ENCODE measurements at places on chromosomes 6 and 20.
A peak's percentile ranks its signal among the peaks of the same experiment; 100 is the strongest.

DNA sequence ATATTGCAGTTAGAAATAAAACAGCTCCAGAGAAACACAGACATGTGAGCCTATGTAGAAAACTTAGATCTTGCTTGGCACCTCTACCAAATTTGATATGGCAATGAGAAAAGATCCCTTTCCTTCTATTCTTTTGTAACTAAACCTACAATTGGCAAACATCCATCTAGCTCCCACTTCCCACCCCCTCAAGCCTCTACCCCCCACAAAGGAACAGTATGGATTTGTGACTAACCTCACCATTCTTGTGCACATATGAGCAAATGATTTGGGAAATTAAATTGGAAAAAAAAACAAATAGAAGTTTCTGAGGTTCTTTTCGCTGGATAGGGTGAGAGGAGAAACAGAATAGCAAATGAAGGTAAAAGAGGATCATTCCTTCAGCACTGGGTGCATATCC is 85.8 kb upstream of the TIAM2 start:
- no peak for DNase-seq

- DNase-seq: no peak
Observed at GRCh38 chr6:134995536-134995935, 45.6 kb upstream of the ALDH8A1 start.

DNA sequence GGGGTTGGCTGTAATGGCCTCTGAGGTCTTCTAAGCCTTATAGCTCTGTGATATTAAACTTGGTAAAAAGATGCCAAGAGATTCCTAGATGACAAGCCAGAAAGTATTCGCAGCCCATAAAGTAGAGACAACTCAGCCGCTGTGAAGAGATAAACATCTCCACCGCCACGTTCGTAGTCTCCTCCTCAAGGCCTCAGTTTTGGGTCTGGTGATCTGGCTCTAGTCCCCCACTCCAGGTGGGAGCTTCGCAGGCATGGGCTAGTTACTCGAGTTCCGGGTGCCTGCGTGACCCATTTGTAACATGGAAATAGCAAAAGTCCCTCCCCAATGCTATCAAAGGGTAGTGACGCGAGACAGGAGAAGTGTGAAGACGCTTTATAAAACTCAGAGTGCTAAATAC is 28.3 kb upstream of the AFDN start:
- no peak for DNase-seq

DNA sequence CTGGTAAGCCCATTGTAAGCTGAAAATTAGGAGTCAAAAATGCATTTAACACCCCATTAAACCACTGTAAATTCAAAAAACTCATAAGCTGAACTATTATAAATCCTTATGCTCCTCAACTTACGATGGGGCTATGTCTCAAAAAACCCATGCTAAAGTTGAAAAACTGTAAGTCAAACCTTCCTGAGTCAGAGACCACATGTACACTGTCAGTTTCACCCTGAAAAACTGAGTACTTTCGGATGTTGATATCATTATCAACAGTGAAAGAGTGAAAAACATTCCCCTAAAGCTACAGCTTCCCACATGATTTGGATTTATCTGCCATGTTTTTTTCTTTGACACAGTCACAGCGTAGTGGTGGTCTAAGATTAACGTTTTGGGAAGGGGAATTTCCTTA is 14.2 kb downstream of the RAB23 start:
- DNase-seq: no peak

DNA sequence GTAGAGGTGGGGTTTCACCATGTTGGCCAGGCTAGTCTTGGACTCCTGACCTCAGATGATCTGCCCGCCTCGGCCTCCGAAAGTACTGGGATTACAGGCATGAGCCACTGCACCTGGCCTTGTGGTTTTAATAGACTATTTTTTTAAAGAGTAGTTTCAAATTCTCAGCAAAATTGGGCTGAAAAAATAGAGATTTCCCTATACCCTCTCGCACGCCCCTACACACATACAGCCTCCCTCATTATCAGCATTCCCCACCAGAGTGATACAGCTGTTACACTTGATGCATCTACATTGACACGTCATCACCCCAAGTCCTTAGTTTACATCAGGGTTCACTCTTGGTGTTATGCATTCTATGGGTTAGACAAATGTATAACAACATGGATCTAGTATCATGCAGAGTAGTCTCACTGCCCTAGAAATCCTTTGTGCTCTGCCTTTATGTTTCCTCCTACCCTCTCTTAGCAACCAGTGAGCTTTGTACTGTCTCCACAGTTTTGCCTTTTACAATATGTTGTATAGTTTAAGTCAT is 103.6 kb downstream of the CDYL start:
- DNase-seq: no peak

- no peak for DNase-seq
Observed at GRCh38 chr6:11770546-11771466, 7.8 kb downstream of the ADTRP start.

DNA sequence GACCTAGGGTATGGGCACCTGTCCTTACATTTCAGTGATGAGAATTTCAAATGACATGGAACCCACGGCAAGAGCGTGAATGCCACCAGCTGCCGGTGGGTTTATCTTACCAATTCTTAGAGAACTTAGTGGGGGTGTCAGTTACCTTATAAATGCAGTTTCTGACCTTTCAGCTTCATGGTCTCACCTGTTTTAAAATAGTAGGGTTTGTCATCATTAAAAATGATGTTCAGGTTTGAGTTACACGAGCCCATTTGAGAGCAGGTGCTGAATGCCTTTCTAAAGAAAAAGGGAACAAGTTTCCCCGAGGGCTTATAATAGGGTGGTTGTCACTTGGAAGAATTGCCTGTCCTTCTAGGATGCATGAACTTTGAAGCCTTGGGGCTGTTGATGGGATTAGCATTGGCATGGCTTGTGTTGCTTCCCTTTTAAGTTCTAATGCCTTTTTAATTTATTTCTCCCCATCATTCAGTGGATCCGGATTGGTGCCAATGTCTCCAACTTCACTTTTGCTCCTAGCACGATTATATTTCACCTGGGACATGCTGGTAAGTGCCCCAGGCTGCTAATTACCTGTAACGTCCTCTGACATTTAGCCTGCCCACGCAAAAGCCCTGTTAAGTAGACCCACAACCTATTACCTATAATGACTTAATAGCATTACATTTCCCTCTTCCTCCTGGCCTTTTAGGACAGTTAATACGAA is 27.9 kb downstream of the GHRH start:
- DNase-seq: no peak

DNA sequence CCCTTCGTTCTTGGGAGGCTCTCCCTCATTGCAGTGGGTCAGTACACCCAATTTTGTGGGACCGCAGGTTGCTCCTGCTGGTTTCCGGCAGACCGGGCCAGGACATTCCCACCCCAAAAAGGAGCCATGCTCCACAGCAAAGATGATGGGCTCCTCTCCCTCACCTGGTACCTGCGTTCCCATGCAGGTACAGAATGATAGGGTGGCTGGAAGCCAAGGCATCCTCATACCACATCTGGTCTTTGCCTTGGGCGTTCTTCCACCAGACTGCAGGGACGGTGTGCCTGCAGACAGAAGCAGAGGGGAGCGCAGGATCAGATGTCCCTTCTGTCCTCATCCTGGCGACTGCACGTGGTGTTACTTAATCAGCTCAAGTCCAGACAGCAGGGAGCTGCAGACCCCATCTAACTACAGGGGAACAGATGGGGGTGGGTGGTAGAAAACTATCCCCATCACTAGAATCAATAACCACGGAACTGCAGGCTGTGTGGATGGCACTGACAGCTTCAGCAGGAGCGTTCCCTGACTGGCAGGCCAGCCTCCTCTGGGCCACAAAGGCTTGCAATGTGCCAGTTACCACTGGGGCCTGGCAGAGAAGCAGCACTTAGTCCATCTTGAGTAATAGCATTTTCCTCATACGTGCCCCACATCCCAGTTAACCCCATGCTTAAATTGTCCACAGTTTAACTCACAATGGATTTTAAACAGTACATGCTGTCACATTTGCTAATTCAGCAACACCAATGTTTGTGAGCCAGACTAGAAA is 70.4 kb downstream of the ABHD12 start:
- DNase-seq: no peak

DNA sequence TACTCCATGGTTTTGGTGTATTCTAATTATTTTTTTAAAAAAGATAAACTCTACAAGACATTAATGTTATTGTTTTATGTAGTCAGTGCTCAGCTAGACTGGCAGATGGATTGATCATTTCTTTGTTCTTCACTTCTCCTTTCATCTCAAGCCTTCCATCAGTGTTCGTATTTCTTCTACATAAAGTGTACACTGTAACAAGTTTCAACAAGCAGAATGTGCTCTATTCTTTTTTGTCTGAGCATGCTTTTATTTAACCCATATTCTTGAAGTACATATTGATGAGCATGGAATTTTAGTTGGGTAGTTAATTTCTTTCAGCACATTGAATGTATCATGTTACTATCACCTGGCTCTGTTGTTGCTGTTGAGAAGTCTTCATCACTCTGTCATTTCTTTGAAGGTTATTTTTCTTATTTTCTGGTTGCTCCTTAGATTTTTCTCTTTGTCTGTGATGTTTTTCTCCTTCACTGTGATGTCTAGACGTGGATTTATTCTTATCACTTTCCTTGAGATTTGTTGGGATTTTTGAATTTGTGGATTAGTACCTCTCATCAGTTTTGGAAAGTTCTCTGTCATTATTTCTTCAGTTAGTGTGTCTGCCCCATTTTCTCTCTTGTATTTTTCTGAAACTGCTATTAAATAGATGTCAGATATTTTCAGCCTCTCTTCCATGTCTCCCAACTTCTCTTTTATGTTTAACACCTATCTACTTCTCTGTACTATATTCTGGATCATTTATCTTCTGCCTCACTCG is 48.5 kb downstream of the TGM2 start:
- no peak for DNase-seq

- peak; percentile 44 for DNase-seq
Observed at GRCh38 chr6:129683601-129684322, 26.2 kb downstream of the ARHGAP18 start.

DNA sequence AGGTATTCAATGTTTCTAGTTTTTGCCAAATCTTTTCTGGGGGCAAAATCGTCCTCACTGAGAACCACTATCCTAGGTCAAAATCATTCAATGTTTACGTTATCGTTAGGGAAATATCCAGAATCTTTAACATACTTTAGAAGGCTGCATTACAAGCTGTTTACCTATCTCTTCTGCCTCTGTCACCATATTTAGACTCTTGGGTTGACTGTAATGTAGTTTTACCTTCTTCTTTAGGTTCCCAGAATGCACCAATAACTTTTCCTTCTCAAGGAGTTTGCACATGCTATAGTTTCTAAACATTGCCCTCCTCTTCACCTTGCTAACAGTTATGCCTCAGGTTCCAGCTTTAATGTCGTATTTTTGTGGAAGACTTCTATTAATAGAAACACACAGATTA is 1185.5 kb upstream of the ADGRB3 start:
- DNase-seq: no peak

DNA sequence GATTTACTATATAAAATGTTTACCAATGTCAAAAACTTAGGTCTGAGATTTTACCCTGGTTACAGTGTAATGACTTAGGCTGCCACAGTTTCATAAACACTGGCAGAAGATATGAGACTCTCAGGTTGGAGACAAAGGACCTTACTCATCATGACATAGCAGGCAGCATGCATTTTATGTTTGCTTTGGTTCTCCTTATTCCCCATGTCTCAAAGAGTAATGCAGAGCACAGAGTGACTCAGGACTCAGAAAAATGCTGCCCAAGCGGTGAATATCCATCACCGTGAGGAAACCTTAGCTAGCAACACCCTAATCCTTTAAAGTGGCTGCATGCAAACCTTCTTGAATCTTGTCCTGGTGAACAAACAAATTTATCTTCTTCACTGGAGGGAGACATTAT is 112.1 kb upstream of the EYS start:
- DNase-seq: no peak

- DNase-seq: no peak
Observed at GRCh38 chr20:15673206-15673605, 900.0 kb downstream of the KIF16B start.

DNA sequence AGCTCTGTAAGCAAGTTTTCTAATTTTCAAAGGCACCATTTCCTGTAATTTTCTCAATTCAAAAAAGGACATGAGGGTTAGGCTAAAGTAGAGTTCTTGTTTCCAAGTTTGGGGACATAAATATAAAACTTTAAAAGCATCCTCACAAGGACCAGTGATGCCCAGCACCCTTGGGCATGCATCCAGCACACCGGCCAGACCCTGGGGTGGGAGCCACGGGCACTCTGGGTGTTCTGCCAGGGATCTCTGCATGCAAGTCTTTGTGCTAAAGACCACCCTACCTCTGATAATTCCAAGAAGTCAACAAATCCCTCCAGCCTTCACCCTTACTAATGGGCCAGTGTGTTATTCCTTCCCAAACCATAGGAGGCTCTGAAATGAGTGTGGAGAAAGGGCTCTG is 46.5 kb downstream of the PLCG1 start:
- no peak for DNase-seq

DNA sequence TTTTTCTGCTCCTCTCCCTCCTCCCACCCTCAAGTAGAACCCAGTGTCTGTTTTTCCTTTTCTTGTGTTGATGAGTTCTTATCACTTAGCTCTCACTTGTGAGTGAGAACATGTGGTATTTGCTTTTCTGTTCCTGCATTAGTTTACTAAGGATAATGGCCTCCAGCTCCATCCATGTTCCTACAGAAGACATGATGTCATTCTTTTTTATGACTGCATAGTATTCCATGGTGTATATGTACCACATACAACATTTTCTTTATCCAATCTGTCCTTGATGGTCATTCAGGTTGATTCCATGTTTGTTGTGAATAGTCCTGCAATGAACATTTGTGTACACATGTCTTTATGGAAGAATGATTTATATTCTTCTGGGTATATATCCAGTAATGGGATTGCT is 81.0 kb downstream of the TOX2 start:
- DNase-seq: no peak

- peak; percentile 23 for DNase-seq
Observed at GRCh38 chr20:47493175-47493962, 8.3 kb upstream of the NCOA3 start.

- DNase-seq: no peak
Observed at GRCh38 chr6:29892696-29893095, 49.6 kb upstream of the HLA-A start.

GRCh38 chr6:161749576-161749975 is 475.7 kb upstream of the AGPAT4 start:
- DNase-seq: no peak

- DNase-seq: no peak
Observed at GRCh38 chr20:16748308-16748900, at the start of gene OTOR. OTOR (plus strand) TSS chr20:16748358; CDS start chr20:16748402, 44 bp downstream.

- DNase-seq: no peak
Observed at GRCh38 chr20:35320396-35321126, 28.3 kb upstream of the FAM83C start.

GRCh38 chr6:22882581-22882980 is 313.2 kb downstream of the HDGFL1 start:
- DNase-seq: no peak

DNA sequence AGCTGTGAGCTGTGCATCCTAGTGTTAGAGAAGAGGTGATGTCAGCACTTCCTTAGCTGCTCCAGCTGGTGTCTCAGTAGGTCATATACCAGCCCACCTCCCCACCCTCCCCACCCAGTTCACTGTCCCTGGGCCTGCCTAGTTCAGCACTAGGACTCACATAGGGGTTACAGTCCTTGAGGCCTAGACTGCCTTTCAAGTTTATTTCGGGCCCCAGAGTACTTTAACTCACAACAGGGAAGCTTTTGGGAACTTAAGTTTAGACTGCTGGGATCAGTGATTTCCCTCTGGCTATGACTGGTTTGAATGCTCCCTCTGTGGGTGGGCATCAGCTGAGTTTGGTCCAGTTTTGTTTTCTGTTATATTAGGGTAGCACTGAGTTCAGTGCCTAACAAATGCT is 139.2 kb upstream of the MMS22L start:
- DNase-seq: no peak
